RKO (cell line): ENCODE measurements at places on chromosomes 4 and X.

DNA sequence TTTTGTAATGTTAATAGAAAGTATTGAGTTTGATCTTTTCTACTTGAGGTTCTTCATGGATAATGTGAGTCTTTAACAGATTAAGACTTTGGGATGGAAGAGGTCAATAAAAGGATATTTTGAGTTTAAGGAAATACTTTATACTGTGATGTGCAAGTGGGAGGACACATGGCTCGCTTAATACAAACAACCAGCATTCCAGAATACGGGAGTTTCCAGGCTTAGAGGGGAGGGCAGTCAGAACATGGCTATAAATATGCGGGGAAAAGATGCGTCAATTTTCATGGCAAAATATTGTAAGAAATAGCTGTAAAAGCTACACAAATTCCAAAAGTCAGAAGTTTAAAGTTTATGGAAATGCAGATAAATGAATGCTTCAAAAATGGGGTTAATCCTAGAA lies 192.3 kb downstream of the AASDH start:
- no peak for DNase-seq

- no peak for DNase-seq
Observed at GRCh38 chr4:153787061-153787560, 1.8 kb downstream of the SFRP2 start.

DNA sequence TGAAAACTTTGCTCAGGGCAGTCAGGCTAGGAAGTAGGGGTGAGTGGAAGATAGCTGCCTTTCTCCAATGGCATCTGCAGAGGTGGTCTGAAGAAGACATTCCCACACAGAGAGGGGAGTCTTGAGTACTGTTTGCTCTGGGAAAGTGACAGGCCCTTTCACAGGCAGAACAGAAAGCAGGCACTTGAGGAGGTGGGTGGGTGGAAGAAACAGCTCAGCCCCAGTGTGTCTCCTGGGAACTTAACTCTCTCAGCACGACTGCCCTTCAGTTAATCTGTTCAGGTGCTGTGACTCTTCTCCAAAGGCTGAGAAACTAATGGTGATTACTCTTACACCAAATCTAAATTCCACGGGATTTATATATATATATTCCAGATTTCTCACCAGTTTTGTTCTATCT lies 28.3 kb downstream of the ENOPH1 start:
- no peak for DNase-seq

DNA sequence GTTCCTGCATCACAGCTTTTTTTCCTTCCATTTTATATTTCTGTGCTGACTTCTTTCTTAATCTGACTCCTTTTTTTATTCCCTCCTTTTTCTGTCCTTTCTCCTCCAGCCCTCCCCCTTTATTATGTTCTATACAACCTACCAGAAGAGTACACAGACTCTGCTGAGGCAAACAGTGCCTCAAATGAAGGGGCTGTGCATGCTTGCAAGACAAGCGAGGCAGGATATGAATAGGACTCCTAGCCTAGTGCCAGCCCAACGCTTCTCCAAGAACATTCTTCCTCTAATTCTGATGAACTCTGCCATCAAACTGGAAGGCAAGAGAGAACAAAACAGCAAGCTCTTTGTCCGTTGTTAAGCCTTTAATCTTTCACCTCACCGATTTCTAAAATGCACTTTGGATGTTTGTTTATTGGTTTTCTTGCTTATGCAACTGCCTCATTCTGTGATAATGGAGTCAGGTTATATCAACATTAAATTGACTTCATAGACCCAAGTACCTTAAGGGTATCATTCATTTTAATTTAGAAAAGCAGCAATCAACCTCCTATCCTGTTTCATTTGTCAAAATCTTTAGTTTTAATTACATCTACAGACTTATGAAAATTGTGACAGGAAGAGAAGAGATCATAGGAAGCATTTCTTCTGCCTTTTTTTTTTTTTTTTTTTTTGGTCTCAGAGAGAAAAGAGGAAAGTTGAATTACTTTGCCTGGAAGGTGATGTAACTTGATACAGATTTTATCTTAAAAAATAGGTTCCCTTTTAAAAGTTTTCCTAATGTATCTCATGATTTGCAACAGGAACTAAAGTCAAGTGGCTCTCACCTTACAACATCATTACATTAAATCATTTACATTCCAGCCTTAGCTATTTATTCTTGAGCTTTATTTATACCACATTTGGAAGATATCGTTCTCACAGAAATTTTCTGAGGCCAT lies 284.7 kb upstream of the FTHL17 start:
- DNase-seq = no peak
